ENCODE measurements at places on chromosomes 7 and 10.
A peak's percentile ranks its signal among the peaks of the same experiment; 100 is the strongest.

DNA sequence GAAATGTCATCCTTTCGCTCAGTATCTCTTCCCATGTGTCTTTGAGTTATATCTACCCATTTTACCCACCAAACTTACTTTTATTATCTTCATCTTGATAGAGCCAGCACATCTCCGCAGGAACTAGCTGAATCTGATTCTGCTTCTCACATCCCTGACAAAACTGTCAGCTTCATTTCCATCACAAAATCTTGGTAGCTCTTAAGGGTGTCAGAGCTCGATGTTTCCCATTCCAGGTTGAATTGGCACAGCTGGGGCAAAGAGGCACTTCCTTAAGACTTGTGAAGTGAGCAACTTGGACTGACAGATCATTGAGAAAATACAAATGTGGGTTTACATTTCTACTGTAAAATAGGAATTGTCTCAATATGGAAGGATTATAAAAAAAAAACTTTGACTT is 434.5 kb downstream of the SUGCT start:
- no peak for DNase-seq

- no peak for DNase-seq
Observed at GRCh38 chr10:11015446-11015934, 2.2 kb upstream of the CELF2 start.

DNA sequence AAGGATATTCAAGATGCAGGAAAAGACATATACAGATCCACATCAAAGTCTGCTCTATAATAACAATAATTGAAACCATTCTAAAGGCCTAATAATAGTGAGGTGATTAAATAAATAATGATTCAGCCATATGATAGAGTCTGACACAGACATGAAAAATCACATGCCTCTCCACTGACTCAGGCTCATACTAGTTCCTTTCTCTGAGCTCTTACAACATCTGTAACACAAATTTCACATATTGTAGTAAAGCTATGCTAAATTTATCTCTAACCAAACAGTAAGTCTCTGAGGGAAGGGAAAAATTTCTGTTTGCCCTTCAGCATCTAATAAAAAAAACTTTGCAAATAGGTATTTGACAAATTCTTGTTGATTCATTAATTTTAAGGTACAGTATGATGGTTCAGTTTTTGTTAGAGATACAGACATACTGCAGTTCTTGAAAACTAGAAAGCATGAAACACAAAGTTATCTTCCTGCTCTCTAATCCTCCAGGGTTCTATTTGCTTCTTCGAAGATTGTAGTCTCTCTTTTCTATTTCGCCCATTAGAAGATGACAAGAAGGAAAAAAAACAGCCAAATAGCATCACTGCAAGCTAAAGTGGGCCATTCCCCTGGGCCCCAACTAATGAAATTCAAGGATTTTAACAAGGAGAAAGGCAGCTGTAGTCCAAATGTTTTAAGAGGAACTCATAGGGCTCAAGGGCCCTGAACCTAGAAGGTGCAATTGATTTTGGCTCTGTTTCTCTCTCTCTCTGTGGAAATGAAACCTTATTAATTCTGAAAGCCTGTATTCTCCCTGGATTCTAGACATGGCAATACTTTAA is 53.9 kb downstream of the CUBN start:
- DNase-seq, result peak; percentile 20

DNA sequence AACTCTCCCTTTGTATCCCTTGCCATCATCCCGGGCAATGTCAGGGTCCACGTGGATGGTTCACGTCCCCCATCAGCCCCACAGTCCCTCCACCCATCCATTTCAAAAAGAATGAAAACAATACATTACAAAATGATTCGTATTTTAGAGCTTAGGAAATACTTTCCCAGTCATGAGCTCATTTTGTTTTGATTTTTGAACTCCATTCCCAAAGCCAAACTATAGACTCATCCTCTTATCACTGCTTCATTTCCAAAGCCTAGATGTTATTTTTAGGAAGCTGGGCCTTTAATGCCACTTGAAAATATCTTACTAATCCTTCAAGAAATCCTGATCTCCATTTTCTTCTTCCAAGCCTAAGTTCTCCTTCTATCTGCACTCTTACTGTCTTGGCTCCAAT is 72.1 kb downstream of the WNT2 start:
- DNase-seq, result peak; percentile 29

GRCh38 chr10:17616403-17617030 is 657 bp downstream of the HACD1 start:
- peak; percentile 75 for DNase-seq

DNA sequence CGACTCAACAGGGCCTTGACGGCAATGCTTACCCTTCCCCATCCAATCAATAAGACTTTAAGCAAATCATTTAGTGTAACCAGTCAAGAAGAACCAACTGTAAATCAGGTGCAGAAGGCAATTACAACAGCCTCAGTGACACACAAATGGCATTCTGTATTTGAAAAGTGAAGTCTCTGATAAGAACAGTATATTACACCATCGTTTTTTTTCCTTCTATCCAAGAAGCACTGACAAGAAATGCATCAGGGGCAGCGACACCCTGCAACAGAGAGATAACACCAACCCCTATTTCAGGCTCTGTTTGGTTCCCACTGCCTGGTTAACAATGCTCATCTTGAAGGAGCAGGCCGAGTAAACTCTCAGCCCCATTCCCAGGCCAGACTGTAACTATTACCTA is 204.0 kb upstream of the AOAH start:
- no peak for DNase-seq

DNA sequence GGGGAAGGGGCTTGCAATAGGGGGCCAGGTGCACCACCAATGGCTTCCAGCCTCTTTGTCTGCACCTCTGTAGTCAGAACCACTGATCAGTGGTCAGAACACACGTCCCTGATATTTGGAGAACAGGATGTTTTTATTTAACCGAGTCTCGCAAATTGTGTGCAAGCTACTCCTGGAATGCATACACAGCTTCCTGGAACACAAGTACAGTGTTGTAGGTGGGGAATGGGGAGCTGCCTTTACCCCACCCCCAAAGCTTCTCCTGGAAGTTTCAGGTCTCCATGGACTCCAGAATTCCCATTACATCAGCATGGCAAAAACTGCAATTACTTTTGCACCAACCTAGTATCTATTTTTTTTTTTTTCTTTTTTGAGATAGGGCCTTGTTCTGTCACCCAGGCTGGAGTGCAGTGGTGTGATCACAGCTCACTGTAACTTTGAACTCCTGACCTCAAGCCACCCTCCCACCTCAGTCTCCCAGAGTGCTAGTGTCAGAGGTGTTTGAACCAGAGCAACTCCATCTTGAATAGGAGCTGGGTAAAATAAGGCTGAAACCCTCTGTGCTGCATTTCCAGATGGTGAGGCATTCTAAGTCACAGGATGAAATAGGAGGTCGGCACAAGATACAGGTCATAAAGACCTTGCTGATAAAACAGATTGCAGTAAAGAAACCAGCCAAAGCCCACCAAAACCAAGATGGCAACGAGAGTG is 374.0 kb downstream of the CALN1 start:
- DNase-seq, result no peak
